ENCODE measurements at places on chromosomes 5 and 9.

GRCh38 chr5:30030101-30030500 is 1163.4 kb upstream of the CDH6 start:
- DNase-seq: no peak

- no peak for DNase-seq
These were observed 14.3 kb downstream of the PCAT7 start for GRCh38 chr9:94568972-94569712.

GRCh38 chr5:52892242-52892878 is 96.8 kb upstream of the ITGA2 start:
- no peak for DNase-seq

DNA sequence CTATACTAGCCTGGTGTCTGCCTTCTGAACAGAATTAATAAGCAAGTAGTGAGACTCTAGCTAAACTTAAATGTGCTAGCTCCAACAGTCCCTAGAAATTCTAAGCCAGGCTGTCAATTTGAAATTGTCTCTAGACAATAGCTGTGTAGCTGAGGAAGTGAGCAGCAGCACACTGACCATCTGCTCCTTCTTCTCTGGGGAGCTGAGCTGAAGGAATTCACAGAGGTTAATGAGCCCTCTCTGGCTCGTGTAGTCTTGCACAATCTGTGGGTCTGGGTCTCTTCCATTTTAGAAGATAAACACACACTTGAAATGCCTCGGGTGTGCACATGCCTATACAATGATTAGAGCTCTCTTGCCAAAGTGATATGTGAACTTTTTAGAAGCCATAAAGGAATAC is 63.5 kb upstream of the BARX1 start:
- no peak for DNase-seq

GRCh38 chr5:40654377-40654991 is 25.2 kb upstream of the PTGER4 start:
- DNase-seq: no peak

GRCh38 chr5:10355071-10355889 is 1.8 kb downstream of the MARCHF6 start:
- no peak for DNase-seq

DNA sequence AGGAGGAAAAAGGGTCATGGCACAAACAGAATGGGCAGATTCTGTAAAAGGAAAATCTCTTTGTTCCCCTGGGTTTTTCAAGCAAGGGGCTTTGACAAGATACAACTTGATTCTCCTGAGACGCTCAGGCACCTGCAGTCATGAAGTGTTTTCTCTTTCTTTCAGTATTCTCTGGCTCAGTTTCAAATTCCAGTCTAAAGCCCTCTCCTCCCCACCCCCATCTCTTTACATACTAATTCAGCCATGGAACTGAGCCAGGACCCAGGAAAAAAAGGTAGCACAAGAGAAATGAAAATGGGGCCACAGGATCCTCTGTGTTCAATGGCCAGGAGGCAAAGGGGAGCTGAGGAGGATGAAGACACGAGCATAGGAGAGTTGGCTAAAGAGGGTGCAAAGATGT is 408.4 kb downstream of the SPOCK1 start:
- no peak for DNase-seq

DNA sequence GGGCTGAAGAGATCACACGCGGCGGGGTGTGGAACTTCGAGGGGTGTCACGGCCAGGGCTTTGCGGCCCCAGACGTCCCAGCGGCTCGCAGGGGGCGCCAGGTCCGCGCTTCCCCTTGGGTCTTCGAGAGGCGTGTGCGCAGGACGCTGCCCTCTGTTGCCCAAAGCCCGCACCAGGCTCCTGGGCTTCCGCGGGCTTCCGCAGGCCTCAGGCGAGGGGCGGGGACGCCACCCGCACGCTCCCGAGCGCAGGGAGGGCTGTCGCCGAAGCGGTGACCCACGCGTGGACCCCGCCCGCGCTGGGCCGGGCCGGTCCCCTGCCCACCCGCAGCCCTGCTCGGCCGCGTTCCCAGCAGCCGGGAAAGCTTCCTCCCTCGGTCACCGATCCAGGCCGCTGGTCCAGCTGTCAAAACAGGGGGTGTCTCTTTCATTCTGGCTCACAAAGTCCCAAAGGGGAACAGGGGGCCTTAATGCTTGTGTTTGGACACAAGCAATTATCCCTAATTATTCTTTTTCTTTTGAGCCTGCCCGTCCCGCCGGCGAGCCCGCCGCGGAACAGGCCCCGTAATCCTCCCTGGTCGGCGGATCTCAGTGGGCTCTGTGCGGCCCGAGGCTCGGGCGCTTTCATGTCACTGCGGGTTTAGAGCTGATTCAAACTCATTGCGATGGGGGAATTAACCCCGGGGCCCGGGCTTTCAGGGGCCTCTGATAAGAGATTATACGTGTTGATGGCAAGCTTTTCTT is 60.6 kb downstream of the TMEM174 start:
- no peak for DNase-seq

DNA sequence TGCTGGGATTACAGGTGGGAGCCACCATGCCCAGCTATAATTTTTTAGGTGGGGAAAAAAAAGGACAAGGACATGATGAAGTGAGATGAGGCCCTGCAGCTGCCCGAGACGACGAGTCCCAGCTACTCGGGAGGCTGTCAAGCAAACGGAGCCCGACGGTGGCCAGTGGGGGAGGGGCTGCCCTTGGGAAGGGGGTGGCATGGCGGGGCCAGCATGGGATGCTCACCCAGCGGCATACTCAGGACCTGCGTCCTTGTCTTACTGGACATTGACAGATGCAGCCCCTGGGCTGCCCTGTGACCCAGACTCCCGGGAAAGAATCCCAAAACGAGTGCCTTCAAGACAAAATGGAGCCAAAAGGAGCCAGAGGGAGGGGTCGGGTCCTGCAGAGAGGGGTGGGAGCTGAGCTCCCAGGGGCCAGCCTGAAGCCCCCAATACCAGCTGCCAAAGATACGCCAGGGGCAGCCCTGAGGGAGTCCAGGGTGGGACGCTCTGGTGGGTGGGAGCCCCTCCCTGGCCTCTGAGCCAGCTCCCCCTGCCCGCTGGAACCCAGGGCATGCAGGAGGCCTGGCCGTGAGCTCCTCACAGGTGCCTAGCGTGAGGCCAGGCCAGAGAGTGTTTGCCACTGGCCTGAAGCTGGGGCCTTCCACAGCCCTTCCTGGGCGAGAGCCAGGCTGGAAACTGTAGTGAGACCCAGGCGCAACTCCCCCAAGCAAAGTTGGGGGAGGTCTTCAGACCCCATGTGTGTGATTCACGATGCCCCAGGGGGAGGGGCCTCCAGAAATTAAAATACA is 15.7 kb downstream of the CCDC187 start:
- no peak for DNase-seq

DNA sequence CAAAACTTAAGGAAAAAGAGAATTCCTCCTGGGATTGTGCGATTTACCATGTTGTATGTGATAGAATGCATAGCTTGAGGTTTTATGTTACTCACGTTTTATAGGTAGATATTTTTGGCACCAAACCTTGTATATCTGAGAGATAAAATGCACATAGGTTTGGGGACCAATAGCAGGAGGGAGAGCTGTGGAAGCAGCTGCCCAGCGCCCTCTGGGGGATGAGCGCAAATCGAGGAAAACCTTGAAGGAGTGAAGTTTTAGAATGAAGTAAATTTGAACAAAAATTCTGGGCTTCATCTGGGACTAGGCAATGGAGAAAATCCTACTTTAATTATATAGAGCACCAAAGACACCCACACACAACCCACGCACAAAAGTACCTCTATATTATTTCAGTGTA is 197.0 kb downstream of the ADCY2 start:
- no peak for DNase-seq

- no peak for DNase-seq
These were observed 150.3 kb downstream of the GPBP1 start for GRCh38 chr5:57324181-57324580.

DNA sequence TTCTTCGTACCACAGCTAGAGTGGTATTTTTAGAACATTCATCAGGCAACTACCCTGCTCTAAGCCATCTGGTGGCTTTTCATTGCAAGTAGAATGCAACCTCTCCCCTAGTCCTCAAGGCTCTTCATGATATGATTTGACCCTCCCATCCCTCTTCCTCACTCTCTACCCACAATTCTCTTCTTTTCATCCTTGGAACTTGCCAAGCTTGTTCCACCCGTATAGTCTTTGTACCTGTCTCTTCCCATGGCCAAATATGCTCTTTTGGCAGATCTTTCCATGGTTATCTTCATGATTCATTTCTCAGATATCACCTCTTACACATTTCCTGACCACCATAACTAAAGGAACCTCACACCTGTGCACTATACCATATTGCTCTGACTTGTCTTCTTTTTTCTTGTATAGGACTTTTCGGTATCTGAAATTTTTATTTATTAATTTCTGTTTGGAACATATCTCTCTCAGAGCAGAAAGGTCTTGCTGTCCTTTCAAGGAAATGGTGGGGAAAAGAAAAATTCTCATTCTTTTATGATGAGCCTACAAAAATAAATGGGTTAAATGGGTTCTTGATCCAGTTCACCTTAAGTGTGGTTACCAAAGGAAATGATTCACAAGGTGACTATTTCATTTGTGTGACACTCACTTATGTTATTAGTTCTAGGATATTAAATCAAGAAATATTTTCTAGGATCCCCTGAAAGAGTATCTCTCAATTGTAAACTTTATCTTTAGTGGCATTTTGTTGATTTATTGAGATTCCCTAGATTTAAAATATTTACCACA is 3.7 kb upstream of the CD274 start:
- DNase-seq: no peak

- DNase-seq: no peak
These were observed 885 bp upstream of the MLLT3 start for GRCh38 chr9:20623021-20623747.

- DNase-seq: peak; percentile 89
These were observed 98.6 kb upstream of the TLE1 start for GRCh38 chr9:81787747-81788632.

DNA sequence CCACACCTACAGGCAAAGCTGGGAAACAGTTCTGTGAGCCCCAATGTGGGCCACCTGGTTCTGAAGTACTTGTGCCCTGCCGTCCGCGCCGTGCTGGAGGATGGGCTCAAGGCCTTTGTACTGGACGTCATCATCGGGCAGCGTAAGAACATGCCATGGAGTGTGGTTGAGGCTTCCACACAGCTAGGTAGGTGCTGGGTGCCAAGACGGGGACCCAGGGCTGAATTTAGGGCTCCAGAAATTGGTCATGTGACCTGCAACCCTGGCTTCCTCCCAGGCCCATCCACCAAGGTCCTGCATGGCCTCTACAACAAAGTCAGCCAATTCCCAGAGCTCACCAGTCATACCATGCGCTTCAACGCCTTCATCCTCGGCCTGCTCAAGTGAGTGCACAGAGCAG is 46.9 kb upstream of the TESK1 start:
- no peak for DNase-seq

GRCh38 chr5:131640043-131640856 is 5.2 kb upstream of the RAPGEF6 start:
- DNase-seq: no peak

DNA sequence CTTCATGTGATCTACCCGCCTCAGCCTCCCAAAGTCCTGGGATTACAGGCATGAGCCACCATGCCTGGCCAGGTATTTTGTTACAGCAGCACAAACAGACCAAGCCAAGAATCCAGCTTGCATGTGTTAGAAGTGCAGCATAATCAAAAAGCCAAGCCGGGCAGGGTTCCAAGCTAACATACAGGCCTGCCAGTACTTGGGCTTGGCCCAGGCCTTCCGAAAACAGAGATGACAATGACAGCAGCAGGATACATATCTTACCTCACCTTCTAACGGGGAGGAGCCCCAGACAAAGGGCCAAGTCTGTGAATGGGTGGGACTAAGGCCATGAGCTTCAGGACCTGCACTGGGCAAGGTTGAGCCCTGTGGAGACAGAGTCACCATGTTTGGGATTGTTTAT is 91.4 kb upstream of the ZNF462 start:
- DNase-seq: no peak

DNA sequence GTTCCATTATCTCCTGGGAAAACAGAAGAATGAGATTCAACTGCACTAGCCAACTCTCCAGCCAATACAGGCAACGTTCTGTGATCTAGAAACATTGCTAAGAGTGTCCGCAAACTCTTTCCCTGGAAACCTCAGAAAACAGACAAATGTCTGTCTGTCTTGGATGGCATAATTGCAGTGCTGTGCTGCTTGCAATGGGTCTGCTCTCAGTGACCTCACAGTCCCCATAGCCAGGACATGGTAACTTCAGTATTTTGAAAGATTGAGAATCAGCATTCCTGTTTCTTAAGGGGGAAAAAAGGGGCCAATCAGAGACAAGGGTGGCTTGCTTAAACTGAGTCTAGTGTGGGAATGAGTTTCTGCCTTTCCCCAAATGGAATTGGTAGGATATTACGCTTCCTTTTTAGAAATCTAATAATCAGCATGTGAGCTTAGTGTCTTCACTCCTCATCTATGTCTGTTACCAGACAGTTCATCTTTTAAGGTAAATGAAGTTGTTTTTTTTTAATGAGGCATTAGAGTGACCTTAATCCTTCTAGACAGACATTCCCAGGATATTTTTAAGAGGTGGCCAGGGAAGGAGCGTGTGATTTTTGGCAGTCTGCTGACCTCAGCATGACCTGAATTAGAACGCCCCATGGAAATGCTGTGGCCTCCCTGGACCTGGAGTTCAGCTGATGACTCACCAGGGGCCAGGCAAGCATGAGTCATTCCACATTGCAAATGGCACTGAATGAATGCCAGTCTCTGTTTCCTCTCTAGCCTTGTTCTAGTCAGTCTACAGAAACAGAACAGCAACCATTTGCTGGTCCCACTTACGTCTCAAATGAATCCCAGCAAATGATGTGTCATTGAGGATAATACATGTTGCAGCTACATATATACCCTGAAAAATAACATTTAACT is 210.2 kb upstream of the ACTBL2 start:
- peak; percentile 77 for DNase-seq

DNA sequence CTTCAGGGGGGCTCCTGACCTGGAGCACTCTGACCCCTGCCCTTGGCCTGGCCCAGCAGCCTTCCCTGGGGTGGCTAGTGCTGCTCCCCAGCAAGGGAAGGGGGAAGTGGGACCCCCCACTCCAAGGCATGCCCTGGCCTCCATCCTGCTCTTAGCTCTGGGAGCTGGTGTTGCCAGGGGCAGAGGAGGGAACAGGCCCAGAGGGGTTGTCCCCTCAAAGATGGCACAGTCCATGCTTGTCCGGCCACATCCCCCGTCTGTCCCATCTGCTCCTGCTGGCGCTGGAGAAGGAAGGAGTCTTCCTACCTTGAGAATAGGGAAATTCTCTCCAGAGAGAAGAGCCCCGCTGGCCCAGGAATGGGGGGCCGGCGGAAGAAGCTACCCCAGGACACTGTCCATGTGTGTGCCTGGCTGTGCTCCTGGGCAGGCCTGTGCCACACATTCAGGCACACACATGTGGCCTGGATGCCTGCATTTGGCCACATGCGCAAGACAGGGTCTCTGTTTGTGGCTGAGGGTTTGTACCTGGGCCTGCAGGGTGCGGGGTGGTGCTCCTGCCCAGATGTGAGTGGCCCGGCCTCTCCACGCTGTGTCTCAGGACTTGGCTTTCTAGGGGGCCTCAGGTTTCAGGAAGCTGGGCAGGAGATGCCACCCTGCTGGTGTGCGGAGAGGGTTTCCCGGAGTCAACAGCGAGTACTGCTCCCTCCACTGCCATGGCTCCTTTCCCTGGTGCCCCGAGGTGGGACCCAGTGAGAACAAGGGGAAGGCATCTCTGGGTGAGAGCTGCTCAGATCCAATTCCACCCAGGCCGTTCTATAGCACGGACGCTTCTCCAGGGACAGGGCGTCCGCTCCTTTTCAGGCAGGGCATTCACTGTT is 247.1 kb downstream of the PBX3 start:
- no peak for DNase-seq

GRCh38 chr9:130215341-130216119 is 43.3 kb downstream of the NCS1 start:
- DNase-seq: no peak

GRCh38 chr5:32539981-32540845 is 45.1 kb upstream of the SUB1 start:
- no peak for DNase-seq

Data from astrocyte of the cerebellum (primary cell).